Bronchus fibroblast of lung (primary cell): ENCODE measurements at places on chromosomes 4 and X. TPM values are rescaled to one million over a fixed set of nuclear protein-coding genes. Genes with fewer than 3 reads are reported as not detected.

Gene PCDH7
- total RNA-seq: 38.4 and 39.3 TPM in 2 replicates

Gene C4orf50
- not detected in 2 replicates for total RNA-seq

Gene XPNPEP2
- 0.59 and 1.5 TPM in 2 replicates for total RNA-seq

Gene ZNF157
- total RNA-seq: 0.17 TPM in 1 of 2 replicates, not detected in the other

Gene ANOS1
- total RNA-seq: 0.17 and 0.45 TPM in 2 replicates

Gene CT83
- not detected in 2 replicates for total RNA-seq

Gene REPS2
- total RNA-seq: 0.74 and 1.0 TPM in 2 replicates

Gene MAGEC1
- not detected in 2 replicates for total RNA-seq

Gene PCDH10
- total RNA-seq: 1.3 and 2.2 TPM in 2 replicates

Gene GNRHR
- not detected in 2 replicates for total RNA-seq

Gene CLIC2
- 0.17 TPM in 1 of 2 replicates, not detected in the other for total RNA-seq

Gene PARM1
- 0.15 and 0.17 TPM in 2 replicates for total RNA-seq

Gene PHOX2B
- total RNA-seq: not detected in 2 replicates

Gene VGLL1
- not detected in 2 replicates for total RNA-seq

Gene SYN1
- total RNA-seq: 0.30 and 0.50 TPM in 2 replicates

Gene C4orf54
- total RNA-seq: not detected in 2 replicates

Gene DGAT2L6
- total RNA-seq: not detected in 2 replicates

Gene TCP11X2
- not detected in 2 replicates for total RNA-seq

Gene UGT2B28
- not detected in 2 replicates for total RNA-seq

Gene SSX7
- total RNA-seq: not detected in 2 replicates

Gene XKRX
- total RNA-seq: under 0.01 TPM in 2 replicates

Gene LNX1
- 0.17 and 0.59 TPM in 2 replicates for total RNA-seq

Gene ENAM
- not detected in 2 replicates for total RNA-seq

Gene CT45A3
- total RNA-seq: not detected in 2 replicates

Gene RAB33A
- total RNA-seq: 7.0 and 10.1 TPM in 2 replicates

Gene AWAT2
- not detected in 2 replicates for total RNA-seq

Gene SCD5
- 4.0 and 4.9 TPM in 2 replicates for total RNA-seq

Gene SLC16A2
- total RNA-seq: 11.4 and 13.6 TPM in 2 replicates

Gene G6PD
- 95.3 and 101 TPM in 2 replicates for total RNA-seq

Gene DCAF12L1
- total RNA-seq: not detected in 2 replicates

Gene CSN1S1
- total RNA-seq: not detected in 2 replicates

Gene KLHL4
- total RNA-seq: 0.50 and 0.89 TPM in 2 replicates

Gene OTUD6A
- total RNA-seq: not detected in 2 replicates
